Stimulated activated CD4-positive, alpha-beta T cell treated with anti-CD3 and anti-CD28 coated beads, Interleukin-2, amount 100 ng/mL, for 24 hours (primary cell): ENCODE measurements at places on chromosomes 11 and 22.

- no peak for DNase-seq
Observed at GRCh38 chr11:6485661-6486060, 4.4 kb downstream of the TIMM10B start.

GRCh38 chr11:132589791-132590190 lies 942.5 kb downstream of the OPCML start:
- no peak for DNase-seq

DNA sequence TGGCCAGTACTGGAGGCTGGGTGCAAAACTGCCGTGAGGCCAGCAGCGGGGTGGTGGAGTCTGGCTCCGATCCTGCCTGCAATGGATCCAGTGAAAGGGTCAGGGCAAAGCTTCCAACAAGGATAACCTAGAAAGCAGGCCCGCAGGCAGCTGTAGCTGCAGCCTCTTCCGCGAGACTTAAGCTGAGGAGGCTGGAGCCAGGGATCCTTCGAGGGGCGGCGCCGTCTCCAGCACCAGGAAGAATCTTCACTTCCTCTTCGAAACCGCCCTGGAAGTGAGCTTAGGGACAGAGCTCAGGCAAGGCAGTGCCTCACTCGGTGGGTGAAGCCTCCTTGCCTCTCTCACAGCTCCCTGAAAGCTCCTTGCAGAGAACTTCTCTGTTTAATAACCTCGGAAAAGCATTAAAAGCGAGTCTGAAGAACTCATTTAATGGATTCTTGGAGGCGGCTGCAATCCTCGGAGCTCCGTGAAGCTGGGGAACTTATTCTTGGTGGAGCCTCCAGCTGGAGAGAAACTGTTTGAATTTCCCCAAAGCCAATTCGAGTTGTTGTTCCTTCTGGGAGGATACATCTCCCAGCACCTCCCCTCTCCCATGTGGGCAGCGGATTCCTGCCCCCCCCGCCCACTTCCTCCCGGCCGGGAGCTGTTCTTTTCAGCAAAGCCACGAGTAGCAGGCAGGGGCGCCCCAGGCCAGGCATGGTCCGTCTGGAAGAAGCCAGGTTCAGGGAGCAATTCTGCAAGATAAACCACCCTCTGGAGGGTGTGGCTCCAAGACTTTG lies 169.9 kb downstream of the CTTN start:
- peak; percentile 3 for DNase-seq

- no peak for DNase-seq
Observed at GRCh38 chr11:78773077-78773476, 198.4 kb upstream of the NARS2 start.

- no peak for DNase-seq
Observed at GRCh38 chr11:112734207-112734606, 227.0 kb upstream of the NCAM1 start.

- no peak for DNase-seq
Observed at GRCh38 chr11:121340032-121340580, 47.5 kb downstream of the SC5D start.

- no peak for DNase-seq
Observed at GRCh38 chr11:44377914-44378321, 68.0 kb upstream of the ALX4 start.

DNA sequence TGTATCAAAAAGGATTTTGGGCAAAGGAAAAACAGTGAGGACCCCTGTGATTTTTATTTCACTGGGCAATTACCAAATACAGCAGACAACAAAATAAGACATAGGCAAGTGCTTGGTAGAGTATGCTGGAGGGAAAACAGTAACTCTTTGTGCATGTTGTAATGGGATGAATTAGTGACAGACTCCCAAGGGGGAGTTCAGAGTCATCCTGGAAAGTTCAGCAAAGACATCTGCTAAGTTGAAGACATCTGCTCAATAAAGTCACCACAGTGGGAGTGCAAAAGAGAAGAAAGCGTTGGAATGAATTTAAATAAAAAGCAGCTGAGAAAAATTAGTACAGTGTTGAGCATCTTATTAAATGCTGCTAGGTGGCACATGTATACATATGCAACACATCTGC lies 378.8 kb upstream of the ISX start:
- DNase-seq, result no peak

DNA sequence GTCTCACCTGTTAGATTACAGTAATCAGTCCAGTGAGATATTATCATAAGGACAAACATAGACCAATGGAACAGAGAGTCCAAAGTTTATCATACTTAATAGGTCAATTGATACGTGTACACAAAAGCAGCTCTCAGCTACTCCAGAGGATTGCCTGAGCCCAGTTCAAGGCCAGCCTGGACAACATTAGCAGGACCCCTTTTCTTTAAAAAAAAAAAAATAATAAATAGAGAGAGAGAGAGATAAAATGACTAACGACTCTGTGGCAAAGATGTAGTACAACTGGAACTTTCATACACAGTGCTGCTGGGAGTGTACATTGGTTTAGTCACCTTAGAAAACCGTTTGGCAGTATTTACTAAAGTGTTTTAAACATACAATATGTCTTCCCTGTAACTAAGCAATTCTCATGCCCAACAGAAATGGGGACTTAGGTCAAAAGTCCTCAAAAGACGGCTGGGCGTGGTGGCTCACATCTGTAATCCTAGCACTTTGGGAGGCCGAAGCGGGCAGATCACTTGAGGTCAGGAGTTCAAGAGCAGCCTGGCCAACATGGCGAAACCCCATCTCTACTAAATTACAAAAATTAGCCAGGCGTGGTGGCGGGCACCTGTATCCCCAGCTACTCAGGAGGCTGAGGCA lies 10.6 kb downstream of the SNX32 start:
- no peak for DNase-seq

GRCh38 chr11:2267306-2267850 lies 3.0 kb downstream of the ASCL2 start:
- peak; percentile 18 for DNase-seq

DNA sequence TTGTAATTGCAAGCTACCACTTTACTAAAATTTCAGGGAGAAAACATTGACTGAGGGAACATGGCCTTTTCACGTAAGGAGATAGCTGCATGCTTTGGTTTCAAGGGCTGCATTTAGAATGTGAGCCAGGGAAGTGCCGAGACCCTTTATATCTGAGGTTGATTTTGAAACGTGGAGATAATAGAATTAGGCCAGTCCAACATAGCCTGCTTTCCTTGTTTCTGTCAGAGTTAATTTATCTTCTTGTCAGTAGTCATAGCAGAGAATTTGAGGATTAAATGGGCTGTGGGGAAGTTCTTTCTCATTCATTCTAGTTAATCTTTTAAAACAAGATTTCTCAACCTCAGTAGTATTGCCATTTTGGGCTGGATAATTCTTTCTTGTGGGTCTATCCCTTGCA lies 12.2 kb downstream of the ALKBH3 start:
- DNase-seq, result no peak

- no peak for DNase-seq
Observed at GRCh38 chr11:68845351-68846002, 3.8 kb upstream of the CPT1A start.

GRCh38 chr11:60933416-60934123 lies 9.3 kb downstream of the TMEM132A start:
- no peak for DNase-seq

DNA sequence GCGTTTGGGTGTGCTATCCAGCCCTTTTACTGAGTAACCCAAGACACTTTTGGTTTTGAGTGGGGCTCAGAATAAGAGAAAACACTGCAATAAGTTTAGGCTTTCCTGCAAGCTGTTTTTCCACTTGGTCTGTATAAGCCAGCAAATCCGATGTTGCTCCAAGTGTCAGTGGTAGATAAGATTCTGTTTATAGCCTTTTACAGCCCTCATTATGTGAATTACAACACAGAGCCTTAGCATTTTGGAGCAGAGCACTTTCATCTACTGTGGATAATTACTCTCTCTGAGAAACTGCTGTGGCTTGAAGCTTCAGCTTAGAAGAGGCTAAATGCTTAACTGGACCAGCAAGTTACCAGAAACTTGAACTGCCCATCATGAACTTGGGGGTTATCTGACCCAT lies 601.1 kb downstream of the JRKL start:
- no peak for DNase-seq

DNA sequence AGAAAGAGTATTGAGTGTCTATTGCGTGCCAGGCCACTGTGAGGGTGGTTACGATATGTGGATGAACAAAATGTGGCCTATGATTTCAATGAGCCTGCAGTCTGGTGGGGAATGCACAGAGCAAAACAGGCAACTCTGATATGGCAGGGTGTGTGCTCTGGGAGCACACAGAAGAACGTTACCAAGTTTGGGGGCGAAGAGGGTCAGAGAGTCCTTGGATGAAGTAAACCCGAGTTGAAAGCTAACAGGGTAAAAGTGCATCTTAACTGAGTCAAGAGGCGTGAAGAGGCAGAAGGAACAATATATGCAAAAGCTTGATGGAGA lies 258 bp downstream of the CFAP68 start:
- DNase-seq, result no peak
